ENCODE measurements at places on chromosomes 13 and 19.

- no peak for DNase-seq
Observed at GRCh38 chr19:14471436-14472187, 3.5 kb downstream of the PTGER1 start.

- no peak for DNase-seq
Observed at GRCh38 chr19:53977991-53978731, 13.3 kb upstream of the CACNG6 start.

DNA sequence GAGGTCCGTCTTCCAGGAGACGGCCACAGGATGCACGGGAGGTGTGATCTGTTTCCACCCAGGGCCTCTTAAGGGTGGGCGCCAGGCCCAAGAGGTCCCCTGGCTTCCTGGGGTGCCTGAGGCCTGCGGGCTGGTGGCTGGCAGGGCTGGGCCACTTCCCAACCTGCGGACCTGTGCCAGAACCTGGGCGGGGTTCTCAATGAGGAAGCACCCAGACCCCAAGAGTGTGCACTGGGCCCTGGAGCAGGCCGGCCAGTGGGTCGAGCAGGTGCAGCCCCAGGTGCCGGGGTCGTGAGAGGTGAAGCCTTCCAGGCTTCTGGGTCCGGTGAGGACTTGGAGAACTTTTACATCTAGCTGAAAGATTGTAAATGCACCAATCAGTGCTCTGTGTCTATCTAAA is 6.7 kb upstream of the MICU2 start:
- DNase-seq = no peak

DNA sequence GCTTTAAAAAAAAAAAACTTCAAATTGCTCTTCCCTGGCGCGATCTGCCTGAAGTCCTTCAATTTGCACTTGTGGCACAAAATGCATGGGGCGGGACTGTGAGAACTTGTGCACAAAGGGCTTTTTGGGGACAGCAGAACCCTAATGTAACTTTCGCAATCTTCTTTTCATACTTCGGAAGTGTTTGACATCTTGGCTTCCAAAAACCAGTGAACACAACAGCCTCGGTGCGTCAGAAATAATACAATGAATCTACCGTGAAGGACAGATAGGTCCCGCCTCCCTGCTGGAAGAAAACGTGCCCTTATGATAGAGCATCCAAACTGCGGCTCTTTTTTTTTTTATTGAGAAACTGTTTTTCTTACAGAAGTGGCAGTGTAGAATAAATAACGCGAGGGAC is 36.6 kb downstream of the KLF2 start:
- DNase-seq = no peak

GRCh38 chr13:79901336-79901735 is 420.4 kb downstream of the NDFIP2 start:
- no peak for DNase-seq

- DNase-seq = no peak
Observed at GRCh38 chr13:79917628-79918027, 423.3 kb downstream of the SPRY2 start.

DNA sequence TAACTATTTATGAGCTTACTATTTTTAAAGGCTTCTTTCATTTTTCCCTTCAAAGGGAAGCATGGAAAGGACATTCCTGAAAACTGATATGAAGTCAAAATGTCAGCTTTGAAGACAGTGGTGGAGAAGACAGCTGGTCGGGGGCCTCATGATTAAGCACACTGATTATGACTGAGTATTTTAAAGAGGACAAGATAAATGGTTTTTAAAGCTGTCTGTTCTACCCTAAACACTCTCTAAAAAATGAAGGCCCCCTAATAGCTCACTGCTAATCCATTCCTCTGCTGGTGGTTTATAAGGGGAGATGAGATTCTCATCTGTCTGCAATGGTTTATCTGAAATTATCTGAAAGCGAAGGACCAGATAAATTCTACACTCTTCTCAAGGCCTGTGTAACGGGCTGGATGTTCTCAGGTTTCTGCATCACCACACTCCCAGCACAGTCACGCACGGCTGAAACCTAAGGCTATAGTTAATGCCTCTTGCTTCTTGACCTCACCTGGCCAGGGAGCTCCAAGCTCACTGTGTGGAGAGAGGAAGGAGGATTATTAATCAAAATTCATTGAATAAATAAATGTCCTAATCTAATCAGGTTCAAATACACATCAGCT is 86.9 kb upstream of the DOCK9 start:
- no peak for DNase-seq

GRCh38 chr19:45650722-45651121 is 11.5 kb upstream of the EML2 start:
- no peak for DNase-seq

DNA sequence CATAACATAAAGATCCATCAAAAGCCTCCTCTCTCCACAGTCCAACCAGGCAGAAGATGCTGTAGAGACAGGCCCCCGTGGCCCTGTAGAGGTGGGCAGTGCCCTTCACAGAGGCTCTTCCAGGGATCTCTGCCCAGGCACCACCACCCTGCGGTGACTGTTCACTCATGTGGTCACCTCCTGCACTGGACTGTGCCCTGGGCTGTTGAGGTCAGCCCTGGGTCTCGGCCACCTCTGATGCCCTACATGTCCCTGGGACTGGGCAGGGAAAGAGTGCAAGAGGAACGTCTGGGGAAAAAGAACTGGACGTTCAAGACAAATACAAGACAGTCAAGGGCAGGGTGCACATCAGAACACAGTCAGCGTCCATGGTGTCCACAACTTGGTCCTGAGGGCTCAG is 22.3 kb downstream of the PEPD start:
- DNase-seq = no peak

- no peak for DNase-seq
Observed at GRCh38 chr19:4326837-4327251, 11.8 kb downstream of the STAP2 start.

DNA sequence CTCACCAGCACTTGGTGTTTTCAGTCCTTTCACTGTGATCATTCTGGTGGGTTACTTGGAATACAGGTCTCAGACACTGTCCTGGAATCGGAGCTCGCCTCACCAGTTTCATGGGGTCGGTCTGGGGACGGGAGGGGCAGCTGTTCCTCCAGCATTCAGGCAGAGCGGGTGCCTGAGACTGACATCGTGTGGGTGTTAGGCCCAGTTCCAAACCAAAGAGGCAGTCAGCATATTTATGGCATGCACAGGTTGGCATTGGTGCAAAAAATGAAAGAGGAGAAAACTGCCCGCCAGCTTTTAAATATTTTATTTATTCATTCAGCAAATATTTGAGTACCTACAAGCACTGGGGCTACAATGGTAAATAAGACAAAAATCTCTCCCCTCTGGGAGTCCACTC is 20.1 kb downstream of the PLEKHF1 start:
- DNase-seq = no peak

DNA sequence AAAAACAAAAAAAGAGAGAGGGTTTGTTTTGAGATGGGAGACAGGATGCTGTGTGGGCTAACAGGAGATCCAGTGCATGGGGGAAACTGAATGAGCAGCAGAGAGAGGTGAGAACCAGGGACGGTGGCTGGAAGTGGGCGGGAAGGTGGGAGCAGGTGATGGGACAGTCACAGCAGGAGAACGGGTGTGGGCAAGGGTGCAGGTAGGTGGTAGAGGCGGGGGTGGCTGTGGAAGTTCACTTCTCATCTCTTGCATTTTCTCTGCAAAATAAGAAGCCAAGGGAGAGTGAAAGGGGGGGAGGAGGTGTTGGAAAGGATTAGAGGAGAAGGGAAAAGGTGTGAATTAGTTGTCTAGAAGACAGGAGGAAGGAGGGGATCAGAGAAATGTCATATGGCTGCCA is 21.9 kb downstream of the FBXO17 start:
- DNase-seq = no peak

GRCh38 chr13:114145256-114145655 is 12.8 kb upstream of the RASA3 start:
- no peak for DNase-seq

- peak; percentile 55 for DNase-seq
Observed at GRCh38 chr19:54209811-54210494, 9.3 kb downstream of the RPS9 start.

GRCh38 chr13:24648983-24649687 is 31.1 kb upstream of the ATP12A start:
- no peak for DNase-seq

GRCh38 chr13:48402325-48402932 is 10.5 kb downstream of the LPAR6 start:
- DNase-seq = no peak

- peak; percentile 64 for DNase-seq
Observed at GRCh38 chr13:41017159-41017558, 2.0 kb downstream of the ELF1 start.

- no peak for DNase-seq
Observed at GRCh38 chr19:54281007-54281728, at the start of gene LILRB2. Gene LILRB2 (minus strand): TSS chr19:54281110. CDS start chr19:54280496, 614 bp downstream.

DNA sequence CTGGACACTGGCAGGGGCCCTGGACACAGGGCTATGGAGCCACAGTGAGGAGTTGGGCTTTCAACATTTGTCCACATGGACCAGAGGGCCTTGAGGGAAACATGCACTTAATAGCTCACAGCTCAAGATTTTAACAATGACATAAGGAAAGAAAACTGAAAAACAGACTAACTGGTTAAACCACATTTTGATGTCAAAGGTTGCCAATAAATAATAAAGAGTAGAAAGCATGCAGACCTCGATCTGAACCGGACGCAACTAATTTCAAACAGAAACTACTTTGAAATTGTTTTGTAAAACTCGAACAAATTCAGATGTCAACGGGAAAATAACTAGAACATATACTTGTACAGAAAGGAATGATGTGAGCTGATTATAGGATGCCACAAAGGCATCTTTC is 15.5 kb upstream of the ZNF888 start:
- no peak for DNase-seq

DNA sequence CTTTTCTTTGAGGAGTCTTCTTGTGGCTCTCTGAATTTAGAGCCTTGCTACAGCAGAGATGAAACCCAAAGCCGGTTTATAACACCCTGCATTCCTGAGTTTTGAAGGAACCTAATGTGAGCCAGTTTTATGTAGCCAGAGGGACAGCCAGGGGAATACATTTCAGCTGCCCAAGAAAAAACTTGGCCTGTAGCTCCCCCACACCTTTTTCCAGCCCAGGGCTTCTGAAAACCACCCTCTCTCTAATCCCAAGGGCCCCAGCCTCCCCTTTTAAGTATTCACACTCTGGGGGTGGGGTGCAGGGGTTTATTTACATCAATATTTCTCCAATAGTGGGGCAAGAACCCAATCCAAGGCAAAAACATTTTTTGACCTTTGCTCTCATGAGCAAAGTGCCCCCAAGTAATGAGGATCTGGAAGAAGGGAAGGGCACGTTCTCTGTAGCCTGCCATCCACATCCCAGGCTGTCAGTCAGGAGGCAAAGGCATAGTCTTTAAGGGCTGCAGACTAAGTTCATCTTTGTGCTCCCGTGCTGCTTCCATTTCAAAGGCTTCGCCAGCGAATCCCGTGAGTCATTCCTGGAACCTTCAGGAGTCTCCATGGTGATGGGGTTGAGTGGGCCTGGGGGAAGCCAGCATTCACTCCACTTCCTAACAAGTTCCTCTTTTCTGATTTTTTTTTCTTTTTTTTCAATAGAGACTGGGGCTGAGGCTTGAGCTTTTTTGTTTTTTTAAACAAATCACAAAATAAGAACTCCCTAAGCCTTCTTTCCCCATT is 33.2 kb upstream of the MEDAG start:
- DNase-seq = no peak

DNA sequence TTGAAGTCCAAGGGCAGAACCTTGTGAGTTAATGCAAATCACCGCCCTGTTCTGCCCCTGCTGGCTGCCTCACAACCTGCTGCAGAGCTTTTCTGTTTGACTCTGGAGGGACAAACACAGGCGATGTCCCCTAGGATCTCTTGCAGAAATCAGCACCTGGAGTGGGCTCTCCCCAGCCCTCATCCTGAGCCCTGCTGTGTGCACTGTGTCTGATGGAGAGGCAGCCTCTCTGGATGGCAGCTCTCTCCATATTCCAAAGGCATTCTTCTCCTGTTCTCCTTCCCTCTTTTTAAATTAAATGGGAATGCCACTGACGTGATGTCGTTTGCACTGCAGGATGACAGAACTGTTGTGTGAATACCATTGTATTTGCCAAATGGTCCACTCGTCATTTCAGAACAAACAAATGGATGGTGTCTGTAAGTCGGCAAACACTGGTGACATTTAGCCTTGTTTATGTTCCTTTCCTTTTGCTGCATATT is 184.1 kb downstream of the ZNF536 start:
- DNase-seq = peak; percentile 86

DNA sequence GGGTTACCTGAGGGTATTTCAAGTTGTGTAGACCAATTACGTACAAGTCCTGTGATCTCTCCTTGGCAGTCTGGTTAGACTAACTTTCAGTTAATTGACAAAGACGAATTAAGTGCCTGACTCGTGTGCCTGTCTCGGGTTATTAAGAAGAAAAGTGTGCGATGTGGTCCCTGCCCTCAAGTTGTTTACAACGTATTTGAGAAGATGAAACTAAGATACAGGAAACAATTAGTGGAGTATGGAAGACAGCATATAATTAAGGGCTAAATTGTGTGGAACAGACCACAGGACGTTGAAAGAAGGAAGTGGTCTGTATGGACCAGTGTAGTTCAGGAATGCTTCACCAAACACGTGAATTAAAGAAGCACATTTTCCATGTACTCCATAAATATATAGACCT is 49.2 kb downstream of the KLF5 start:
- DNase-seq = no peak

DNA sequence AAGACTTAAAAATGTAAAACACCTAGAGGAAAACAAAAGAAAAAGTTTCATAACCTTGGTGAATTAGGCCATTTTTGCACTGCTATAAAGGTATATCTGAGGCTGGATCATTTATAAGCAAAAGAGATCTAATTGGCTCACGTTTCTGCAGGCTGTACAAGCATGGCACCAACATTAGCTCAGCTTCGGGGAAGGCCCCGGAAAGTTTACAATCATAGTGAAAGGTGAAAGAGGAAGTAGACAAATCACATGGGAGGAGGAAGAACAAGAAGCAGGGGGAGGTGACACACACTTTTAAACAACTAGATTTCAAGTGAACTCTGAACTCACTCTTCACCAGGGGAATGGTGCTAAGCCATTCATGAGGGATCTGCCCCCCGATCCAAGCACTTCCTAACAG is 1358.5 kb upstream of the PCDH9 start:
- no peak for DNase-seq

DNA sequence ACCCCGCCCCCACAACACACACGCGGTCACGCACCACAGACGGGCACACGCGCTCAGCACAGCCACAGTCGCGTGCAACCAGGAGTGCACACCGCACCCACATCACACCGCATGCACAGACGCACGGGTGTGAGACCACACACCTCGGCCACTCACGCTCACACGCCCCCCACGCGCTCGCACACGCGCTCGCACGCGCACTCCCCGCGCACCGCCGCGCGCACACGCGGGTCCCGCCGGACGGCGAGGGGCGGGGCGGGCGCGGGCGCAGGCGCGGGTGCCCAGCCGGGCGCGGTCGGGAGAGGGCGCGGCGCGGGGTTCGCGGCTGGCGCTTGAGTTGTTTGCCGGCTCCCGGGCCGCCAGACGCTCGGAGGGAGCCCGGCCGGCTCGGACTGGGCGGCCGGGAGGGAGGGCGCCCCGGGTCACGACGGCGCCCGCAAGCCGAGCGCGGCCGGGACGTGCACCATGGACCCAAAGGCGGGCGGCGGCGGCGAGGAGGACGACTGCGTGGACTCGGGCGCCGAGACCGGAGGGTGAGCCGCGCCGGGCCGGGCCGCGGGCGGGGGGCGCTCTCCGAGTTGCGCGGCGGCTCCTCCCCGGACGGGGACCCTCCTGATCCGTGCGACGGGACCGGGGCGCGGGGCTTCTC is at the start of gene FAM124A:
TSS of gene FAM124A (plus strand) at position 362 of the 649 bp plus-strand sequence. CDS start at position 466, 104 bp downstream.
- DNase-seq = peak; percentile 55
